Left cardiac atrium (tissue), 4 donors: ENCODE measurements at places on chromosomes 5 and 9. TPM values are rescaled to one million over a fixed set of nuclear protein-coding genes. Genes with fewer than 3 reads are reported as not detected.

The FOXD4L5 gene
- total RNA-seq: 0.10 TPM

The PCDHGB2 gene
- total RNA-seq: 4.0 TPM

The SLC34A3 gene
- total RNA-seq: not detected

The FBXL7 gene
- total RNA-seq: 19.8 TPM

The C9orf153 gene
- 0.31 TPM for total RNA-seq

The PGM5 gene
- 276 TPM for total RNA-seq

The DIPK1B gene
- total RNA-seq: 35.2 TPM

The PCDHA10 gene
- total RNA-seq: 0.55 TPM

The ZNF366 gene
- 9.1 TPM for total RNA-seq

The FSD1L gene
- 3.0 TPM for total RNA-seq

The GTF3C5 gene
- total RNA-seq: 35.2 TPM

The PCSK1 gene
- total RNA-seq: 3.1 TPM
